Left renal pelvis (tissue), 4 donors: ENCODE measurements at places on chromosomes 5 and 9.

- peak; percentile 72 for DNase-seq
These were observed 94.6 kb downstream of the ZNF608 start for GRCh38 chr5:124651663-124652513.

GRCh38 chr5:89064054-89064453 lies 181.1 kb upstream of the MEF2C start:
- no peak for DNase-seq

DNA sequence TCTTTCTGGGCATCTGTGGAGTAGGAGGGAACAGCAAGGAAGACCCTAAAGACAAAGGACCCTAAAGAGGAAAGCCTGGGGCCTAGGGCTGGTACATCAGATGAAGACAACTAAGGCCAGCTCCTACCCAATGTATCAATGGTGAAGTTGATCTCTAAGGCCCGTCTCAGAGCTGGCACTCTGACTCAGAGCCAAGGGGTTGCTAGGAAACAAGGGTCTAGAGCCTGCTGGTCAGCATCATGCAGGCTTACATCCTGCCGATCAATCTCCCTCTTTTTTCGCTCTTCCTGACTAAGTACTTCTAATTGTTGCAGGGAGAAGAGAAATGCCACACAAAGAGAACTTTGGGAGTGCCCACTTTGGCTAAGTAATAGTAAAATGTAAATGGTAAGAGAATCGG lies 26.2 kb downstream of the TRIM32 start:
- no peak for DNase-seq

DNA sequence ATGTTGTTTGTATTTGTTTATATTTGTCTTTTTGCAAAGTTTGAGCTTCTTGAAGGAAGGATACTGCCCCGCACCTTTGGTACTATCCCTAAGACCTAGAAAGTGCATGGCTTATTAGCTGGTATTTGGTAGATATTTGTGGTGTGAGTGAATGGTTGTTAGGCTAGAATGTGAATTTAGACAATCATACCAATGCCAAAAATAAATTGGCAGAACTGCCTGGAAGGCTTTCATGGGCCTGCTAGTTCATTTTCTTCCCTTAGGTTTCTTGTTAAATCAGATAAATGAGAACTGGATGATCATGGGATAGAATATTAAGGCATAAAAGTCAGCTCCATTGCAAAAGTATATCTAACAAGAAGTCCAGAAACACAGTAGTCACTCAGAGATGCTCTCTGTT lies 147.5 kb upstream of the TSLP start:
- DNase-seq = no peak

DNA sequence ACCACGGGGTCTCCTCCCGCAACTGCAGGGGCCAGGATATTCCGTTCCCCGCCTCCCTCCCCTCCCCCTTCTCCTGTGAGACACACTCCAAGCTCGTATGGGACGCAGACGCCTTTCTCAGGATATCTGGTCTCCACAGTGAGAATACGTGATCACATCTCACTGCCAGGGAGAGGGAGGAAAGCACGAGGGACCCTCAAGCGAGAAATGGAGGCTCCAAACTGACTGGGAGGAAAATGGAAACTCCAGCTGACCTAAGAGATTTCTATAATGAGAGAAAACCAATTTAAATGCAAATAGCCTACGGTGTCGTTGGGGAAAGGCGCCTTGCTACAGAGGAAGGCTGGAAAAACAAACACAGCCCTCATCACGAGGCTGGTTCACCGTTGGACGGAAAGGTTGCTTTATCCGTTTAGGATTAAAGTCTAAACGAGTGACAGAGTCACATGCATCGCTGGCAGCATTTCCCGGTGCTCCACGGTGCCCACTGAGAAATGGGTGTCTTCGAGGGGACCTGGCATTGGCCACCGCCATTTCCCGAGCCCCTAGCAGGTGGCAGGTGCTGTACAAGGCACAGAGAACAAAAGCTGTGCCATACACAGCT lies 116.9 kb upstream of the CPEB4 start:
- no peak for DNase-seq

DNA sequence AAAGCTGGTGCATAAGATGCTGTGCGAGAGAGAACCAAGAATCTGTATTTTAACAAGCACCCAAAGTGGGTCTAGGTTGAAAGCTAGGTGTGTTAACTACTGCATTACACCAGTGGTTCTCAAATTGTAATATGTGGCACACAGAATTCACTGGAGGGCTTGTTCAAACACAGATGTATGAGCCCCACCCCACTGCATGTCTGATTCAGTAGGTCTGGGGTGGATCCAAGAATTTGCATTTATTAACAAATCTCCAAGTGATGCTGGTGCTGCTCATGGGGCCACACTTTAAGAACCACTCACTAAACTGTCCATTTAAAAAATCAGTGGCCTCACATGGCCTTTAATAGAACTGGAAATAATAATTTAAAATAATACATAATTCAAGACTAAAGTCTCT lies 40.4 kb downstream of the LPAR1 start:
- DNase-seq = no peak
